ENCODE measurements at places on chromosomes 1 and 21. TPM values are rescaled to one million over a fixed set of nuclear protein-coding genes. Genes with fewer than 3 reads are reported as not detected.

- peaks cover 37% of the 10 kb centered on the region for H3K4me1 ChIP-seq
- no peaks in the 10 kb centered on the region for H3K27me3 ChIP-seq
- DNase-seq, result no peak
- peak overlapping the region; percentile 100 for H3K27ac ChIP-seq
- no peaks in the 10 kb centered on the region for H3K36me3 ChIP-seq
These were observed 69.2 kb downstream of the MORN1 start for GRCh38 chr1:2322065-2322571.

DNA sequence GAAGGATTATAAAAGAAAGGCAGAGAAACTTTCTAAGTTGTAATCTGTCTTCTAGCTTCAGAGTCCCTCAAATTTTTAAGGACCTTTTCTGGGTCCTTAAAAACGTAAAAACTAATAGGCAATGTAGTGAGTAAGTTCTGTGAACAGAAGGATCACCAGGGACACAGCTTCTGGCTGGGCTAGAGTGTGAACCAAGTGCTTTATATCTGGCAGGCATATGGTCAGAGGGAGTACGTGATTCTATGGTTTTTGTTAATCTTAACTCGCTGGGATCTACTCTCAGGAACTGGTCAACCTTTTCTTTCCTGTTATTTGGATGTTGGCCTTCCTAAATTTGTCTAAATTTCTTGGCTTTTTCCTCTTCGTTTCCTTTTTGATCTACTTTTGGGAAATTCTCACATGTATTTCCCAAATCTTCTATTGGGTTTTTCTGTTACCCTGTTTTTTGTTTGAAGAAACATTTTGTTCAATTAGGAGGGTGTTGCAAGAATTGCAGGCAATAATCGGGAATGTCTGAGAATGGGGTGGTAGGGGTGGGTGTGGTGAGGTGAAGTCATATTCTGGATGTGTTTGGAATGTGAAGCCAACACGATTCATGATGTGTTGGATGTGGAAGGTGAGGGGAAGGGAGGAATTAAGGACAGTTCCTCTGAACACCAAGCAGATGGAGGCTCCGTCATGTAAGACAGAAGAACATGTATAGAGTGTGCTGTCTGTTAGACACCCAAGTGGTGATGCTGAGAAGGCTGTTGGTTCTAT is 193.2 kb downstream of the FMN2 start:
- peaks cover 8% of the 10 kb centered on the region for H3K4me1 ChIP-seq
- no peak for DNase-seq
- H3K27me3 ChIP-seq, result no peaks in the 10 kb centered on the region

GRCh38 chr1:212359794-212360479 is 54.7 kb downstream of the PACC1 start:
- H3K27ac ChIP-seq, result no peak overlapping the region
- no peaks in the 10 kb centered on the region for H3K4me1 ChIP-seq
- no peak for DNase-seq
- H3K4me3 ChIP-seq, result no peak overlapping the region
- H3K36me3 ChIP-seq, result peaks cover 7% of the 10 kb centered on the region

GRCh38 chr1:214686497-214686896 is 83.5 kb downstream of the CENPF start:
- no peaks in the 10 kb centered on the region for H3K36me3 ChIP-seq
- no peak for DNase-seq
- H3K27ac ChIP-seq, result no peak overlapping the region
- no peak overlapping the region for H3K4me3 ChIP-seq
- peaks cover 7% of the 10 kb centered on the region for H3K4me1 ChIP-seq

DNA sequence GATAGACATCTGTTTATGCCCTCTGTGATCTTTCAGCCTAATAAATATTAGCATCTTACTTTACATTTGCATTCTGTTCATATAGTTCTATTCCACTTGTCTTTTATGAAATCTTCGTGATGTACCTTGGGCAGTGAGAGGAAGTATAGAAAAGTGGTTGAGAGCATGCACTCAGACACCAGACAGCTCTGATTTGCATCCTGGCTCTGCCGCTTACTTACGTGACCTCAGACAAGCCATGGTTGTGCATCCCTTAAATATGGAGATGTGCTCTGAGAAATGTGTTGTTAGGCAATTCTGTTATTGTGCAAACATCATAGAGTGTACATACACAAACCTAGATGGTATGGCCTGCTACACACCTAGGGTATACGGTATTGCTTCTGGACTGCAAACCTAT is 22.9 kb downstream of the OVGP1 start:
- no peak for DNase-seq
- H3K27me3 ChIP-seq, result peaks cover 52% of the 10 kb centered on the region
- H3K4me3 ChIP-seq, result no peak overlapping the region
- no peaks in the 10 kb centered on the region for H3K4me1 ChIP-seq
- H3K36me3 ChIP-seq, result no peaks in the 10 kb centered on the region

GRCh38 chr1:75449998-75450397 is 160.9 kb downstream of the SLC44A5 start:
- H3K4me1 ChIP-seq, result no peaks in the 10 kb centered on the region
- peaks cover 4% of the 10 kb centered on the region for H3K36me3 ChIP-seq
- no peak for DNase-seq
- H3K4me3 ChIP-seq, result no peak overlapping the region
- no peak overlapping the region for H3K27ac ChIP-seq

GRCh38 chr1:156860113-156860627 is 495 bp upstream of the NTRK1 start:
- peaks cover 51% of the 10 kb centered on the region for H3K27me3 ChIP-seq
- no peak for DNase-seq
- H3K4me1 ChIP-seq, result peaks cover 17% of the 10 kb centered on the region
- no peaks in the 10 kb centered on the region for H3K36me3 ChIP-seq
- H3K27ac ChIP-seq, result no peak overlapping the region
- peak overlapping the region; percentile 60 for H3K4me3 ChIP-seq

GRCh38 chr1:103218369-103218768 is 110.0 kb upstream of the COL11A1 start:
- H3K4me3 ChIP-seq, result no peak overlapping the region
- peak overlapping the region; percentile 32 for H3K27ac ChIP-seq

DNA sequence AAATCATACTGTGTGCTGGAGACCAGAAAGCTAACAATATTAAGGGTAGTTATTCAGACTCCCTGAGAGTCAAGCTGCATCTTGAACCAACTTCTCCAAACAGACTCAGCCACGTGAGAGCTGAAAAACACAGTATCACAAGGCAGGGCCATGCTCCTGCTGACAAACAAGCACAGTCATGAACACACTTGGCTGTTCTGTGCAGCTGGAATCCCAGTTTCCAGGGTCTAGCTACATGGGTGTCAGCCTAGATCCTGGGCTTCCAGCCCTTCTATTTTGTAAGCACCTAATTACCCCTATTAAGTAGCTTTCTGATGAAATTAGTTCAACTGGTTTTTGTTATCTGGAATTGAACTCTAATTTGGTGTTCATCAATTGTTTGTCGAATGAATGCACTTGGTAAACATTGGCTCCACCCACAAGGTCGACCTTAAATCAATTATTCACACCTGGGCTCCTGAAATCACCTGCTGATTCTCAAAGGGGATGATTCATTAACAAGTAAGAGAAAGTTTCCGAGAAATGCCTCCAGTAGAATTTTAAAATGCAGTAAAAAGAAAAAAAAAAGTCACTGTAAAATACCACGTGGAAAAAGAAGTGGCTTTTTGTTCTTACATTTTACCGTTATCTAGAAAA is 179.3 kb downstream of the ZC3H11B start:
- DNase-seq, result no peak
- no peaks in the 10 kb centered on the region for H3K27me3 ChIP-seq
- no peaks in the 10 kb centered on the region for H3K36me3 ChIP-seq
- no peak overlapping the region for H3K4me3 ChIP-seq

- H3K4me3 ChIP-seq, result no peak overlapping the region
- H3K36me3 ChIP-seq, result peaks cover 18% of the 10 kb centered on the region
- DNase-seq, result no peak
These were observed 31.2 kb downstream of the MACO1 start for GRCh38 chr1:25461849-25462248.

GRCh38 chr1:38488162-38488898 is 371.2 kb downstream of the RRAGC start:
- H3K27ac ChIP-seq, result no peak overlapping the region
- peaks cover 8% of the 10 kb centered on the region for H3K4me1 ChIP-seq
- no peak for DNase-seq
- no peak overlapping the region for H3K4me3 ChIP-seq

DNA sequence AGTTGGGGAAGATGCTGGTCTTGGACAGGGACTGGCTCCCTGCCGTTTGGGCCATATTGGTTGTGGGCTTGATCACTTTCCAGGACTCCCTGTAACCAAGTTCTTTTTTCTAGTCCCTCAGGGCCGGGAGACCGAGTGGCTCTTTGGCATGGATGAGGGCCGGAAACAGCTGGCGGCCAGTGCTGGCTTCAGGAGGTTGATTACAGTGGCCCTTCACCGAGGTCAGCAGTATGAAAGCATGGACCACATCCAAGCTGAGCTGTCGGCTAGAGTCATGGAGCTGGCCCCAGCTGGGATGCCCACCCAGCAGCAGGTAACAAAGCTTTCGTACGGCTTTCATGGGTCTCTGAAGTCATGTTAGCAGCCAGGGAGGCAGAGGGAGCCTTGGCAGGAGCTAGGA is 4.3 kb downstream of the METTL13 start:
- no peak overlapping the region for H3K4me3 ChIP-seq
- no peaks in the 10 kb centered on the region for H3K27me3 ChIP-seq

GRCh38 chr1:117059678-117060440 is at the start of gene TTF2:
TTF2 (plus strand) TSS chr1:117060326; CDS start chr1:117060347, 21 bp downstream.
- DNase-seq, result peak; percentile 96
- H3K36me3 ChIP-seq, result peaks cover 2% of the 10 kb centered on the region
- H3K4me3 ChIP-seq, result no peak within 1 kb of the TSS

DNA sequence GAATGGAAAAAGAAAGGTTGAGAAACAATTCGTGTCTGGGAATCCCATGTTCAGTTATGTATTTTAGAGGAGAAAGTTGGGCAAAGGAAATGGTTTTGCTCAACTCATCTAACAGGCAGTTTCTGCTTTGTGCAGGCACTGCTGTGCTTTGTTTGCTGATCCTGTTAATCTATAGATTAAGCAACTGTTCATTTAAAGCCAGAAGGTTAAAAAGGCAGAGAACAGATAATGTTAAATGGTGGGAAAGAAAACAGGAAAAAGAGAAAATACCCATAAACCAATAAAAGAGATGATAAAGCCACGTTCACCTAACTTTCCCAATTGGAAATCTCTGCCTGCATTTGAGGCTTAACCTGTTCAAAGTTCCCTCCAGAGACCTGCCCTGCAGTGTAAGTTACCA is 70.0 kb downstream of the APP start:
- peaks cover 26% of the 10 kb centered on the region for H3K4me1 ChIP-seq
- H3K36me3 ChIP-seq, result peaks cover 1% of the 10 kb centered on the region
- no peaks in the 10 kb centered on the region for H3K27me3 ChIP-seq
- no peak overlapping the region for H3K4me3 ChIP-seq
- DNase-seq, result no peak
- peak overlapping the region; percentile 24 for H3K27ac ChIP-seq

DNA sequence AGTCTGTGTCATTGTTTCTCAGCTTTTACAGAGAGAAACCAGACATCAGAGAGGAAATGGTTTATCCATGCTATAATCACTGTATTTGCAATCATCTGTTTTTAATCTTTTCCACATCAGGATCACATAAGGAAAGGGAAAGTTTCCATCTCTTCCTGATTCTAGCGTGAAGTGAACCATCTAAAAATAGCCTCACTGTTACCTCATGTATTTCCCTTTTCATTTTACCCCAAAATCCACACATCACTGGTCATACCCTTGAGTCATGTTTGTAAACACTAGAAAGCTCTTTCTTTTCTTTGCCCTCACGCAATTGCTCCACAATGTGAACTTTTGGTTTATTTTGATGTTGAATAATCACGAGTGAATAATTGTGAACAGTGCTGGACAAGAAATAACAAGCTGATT is 146.0 kb downstream of the PLA2G4A start:
- DNase-seq, result no peak
- H3K4me1 ChIP-seq, result peaks cover 8% of the 10 kb centered on the region
- no peaks in the 10 kb centered on the region for H3K36me3 ChIP-seq
- H3K4me3 ChIP-seq, result no peak overlapping the region

- H3K4me3 ChIP-seq, result no peak overlapping the region
- no peaks in the 10 kb centered on the region for H3K27me3 ChIP-seq
- no peak overlapping the region for H3K27ac ChIP-seq
These were observed 65.9 kb downstream of the NDUFS5 start for GRCh38 chr1:39091845-39092645.

- H3K36me3 ChIP-seq, result no peaks in the 10 kb centered on the region
- DNase-seq, result no peak
- no peak overlapping the region for H3K4me3 ChIP-seq
- H3K27ac ChIP-seq, result no peak overlapping the region
- H3K4me1 ChIP-seq, result peaks cover 6% of the 10 kb centered on the region
These were observed 952.8 kb upstream of the ADGRL2 start for GRCh38 chr1:80847904-80848303.

GRCh38 chr1:76137746-76138145 is 63.2 kb downstream of the ST6GALNAC3 start:
- no peaks in the 10 kb centered on the region for H3K36me3 ChIP-seq
- H3K27me3 ChIP-seq, result no peaks in the 10 kb centered on the region
- no peak overlapping the region for H3K4me3 ChIP-seq
- H3K27ac ChIP-seq, result no peak overlapping the region
- H3K4me1 ChIP-seq, result no peaks in the 10 kb centered on the region
- no peak for DNase-seq

GRCh38 chr1:37399830-37400464 is 74.4 kb upstream of the ZC3H12A start:
- peaks cover 56% of the 10 kb centered on the region for H3K27me3 ChIP-seq
- no peak overlapping the region for H3K27ac ChIP-seq
- H3K4me3 ChIP-seq, result no peak overlapping the region

- no peaks in the 10 kb centered on the region for H3K27me3 ChIP-seq
- no peak overlapping the region for H3K4me3 ChIP-seq
- H3K27ac ChIP-seq, result peak overlapping the region; percentile 37
- peaks cover 29% of the 10 kb centered on the region for H3K4me1 ChIP-seq
- no peaks in the 10 kb centered on the region for H3K36me3 ChIP-seq
These were observed 171.7 kb downstream of the KCNJ6 start for GRCh38 chr21:37744551-37744950.

DNA sequence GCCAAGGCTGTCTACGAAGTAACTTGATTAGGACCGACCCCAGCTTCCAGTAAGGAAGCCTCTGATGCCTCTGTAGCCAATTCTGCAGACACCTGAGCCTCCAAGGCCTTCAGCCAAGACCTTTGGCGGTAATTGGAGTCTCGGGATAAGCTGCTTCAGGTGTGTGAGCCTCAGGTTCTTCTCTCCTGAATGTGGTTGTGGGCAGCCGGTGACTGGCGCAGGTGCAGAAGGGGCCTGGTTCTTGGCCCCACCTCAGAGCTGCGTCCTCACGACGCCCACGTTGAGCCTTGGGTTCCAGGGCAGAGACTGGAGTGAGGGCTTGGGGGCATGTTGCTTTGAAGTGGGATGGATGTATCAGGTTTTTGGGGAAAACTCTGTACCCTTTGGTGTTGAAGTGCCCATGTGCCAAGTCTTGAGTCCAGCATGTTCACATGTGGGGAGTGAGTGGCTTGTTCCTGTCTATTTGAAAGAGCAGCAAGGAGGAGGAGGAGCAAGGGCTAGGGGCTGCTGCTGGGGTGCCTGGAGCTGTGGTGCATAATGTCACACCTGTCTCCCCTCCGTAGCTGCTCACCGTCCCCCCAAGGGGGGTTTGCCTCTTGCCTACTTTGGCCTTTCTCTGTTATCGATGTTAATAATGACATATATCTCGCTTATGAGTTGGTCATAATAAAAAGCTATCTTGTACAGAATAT is 1.4 kb downstream of the PSEN2 start:
- H3K36me3 ChIP-seq, result peaks cover 3% of the 10 kb centered on the region
- H3K4me1 ChIP-seq, result peaks cover 21% of the 10 kb centered on the region
- no peaks in the 10 kb centered on the region for H3K27me3 ChIP-seq
- DNase-seq, result no peak
- H3K27ac ChIP-seq, result no peak overlapping the region

The PROK1 gene
- not detected for total RNA-seq

The PLEKHO1 gene
- 52.5 TPM for total RNA-seq

The LCE3E gene
- not detected for total RNA-seq

The SH2D5 gene
- 0.75 TPM for total RNA-seq

The HUNK gene
- 0.92 TPM for total RNA-seq

The AGBL4 gene
- not detected for total RNA-seq

The PRKAA2 gene
- 3.4 TPM for total RNA-seq

The NAXE gene
- total RNA-seq, result 59.6 TPM

The PDC gene
- total RNA-seq, result not detected

The TMIGD3 gene
- not detected for total RNA-seq
